ENCODE measurements at places on chromosomes 3 and 15.

- DNase-seq, result no peak
Measured at GRCh38 chr3:36653095-36653494, 111.3 kb downstream of the DCLK3 start.

DNA sequence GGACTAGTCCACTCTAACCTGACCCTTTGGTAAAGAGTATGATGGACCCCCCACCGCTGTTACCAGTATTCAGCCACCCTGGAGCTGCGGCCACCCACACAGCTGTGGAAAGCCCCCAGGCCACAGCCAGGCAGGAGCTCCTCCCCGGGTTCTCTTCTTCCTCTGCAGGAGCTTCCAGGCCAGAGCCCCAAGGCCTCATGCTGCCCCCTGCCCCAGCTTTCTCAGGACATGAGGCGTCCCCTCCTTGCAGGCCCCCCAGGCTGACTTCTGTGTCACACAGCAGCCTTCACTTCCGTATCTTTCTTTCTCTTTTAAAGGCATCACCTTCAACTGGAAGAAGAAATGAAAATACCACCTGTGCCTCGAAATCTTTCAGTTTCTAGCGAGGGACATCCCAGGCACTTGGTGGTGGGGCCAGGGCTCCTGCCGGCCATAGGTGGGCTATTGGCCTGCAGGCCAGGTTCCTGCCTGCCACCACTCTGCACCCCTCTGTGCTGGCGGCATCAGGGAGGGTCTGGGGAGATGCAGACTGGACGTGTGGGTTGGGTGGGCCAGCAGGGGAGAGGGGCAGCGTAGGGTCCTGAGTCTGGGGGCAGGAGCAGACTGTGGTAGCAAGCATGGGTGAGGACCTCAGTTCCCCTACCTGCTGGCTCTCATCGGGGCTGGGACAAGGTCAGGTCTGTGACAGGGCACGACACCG, 19.9 kb downstream of the KLF13 start:
- DNase-seq, result peak; percentile 47

- DNase-seq, result no peak
Measured at GRCh38 chr3:106588739-106589138, 719.9 kb upstream of the CBLB start.

DNA sequence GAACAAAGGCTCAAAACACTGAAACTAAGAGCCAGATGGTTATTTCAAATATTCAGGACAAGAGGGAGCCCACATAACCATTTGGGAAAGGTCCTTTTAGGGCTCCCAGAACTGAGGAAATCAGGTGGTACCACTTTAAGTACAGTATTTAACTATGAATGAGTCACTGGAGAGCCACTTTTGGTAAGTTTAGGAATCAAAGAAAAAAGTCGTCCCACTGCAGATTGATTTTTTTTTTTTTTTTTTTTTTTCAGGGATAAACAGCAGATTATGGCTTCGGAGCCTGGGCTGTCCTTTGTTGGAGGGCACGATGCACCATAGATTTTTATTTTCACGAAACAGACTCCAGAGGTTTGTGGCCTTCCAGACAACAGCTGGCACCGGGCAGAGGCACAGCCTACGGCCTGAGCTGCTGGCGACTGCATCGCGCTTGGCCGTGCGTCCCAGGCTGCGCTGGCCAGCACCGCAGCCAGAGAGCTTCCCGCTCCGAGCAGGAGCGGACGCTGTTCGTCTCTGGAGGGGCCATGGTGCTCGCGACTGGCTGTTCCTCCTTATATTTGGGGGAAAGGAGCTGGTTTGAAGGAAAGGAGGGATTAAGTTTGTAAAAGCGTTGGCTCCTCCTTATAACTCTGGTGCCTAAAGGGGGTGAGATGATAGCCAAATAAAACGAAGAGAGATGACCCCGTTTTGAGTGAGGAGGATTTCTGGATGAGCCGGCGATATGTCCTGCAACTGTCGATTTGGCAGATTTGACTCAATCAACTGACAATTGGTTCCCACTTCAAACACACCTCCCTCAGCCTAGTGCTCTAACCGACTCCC, 152.9 kb upstream of the GOLIM4 start:
- DNase-seq, result no peak

- DNase-seq, result no peak
Measured at GRCh38 chr15:65066001-65066634, 1.7 kb downstream of the RASL12 start.

GRCh38 chr3:55804170-55805095, 317.3 kb upstream of the WNT5A start:
- DNase-seq, result no peak

- no peak for DNase-seq
Measured at GRCh38 chr3:122091602-122092295, 36.6 kb downstream of the CD86 start.

DNA sequence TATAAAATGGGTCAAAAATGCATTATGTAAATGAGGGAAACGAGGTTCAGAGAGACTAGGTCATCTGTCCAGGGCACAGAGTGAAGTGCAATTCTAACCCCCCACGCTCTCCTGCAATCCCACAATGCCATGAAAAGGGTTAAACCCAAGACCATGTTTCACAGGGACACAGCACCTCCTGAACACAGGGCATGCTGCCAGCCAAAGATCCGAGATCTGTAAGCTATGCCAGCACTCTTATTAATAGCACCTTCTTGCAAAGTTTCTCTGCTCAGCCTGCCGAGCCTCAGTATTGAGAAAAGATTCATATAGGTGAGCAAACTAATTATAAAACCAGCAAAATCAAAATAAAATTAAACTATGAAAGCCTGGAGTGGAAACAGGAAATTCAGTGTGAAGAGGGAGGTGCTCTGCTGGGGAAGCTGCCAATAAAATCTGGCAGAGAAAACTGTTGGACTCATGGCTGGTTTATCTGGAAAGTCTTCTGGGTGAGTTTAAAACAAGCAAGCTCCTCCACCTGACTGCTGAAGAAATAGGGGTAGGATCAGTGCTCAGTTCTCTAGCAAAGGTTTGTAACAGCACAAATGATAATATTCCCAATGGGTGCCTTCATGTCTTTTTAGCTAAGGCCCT, 50.3 kb downstream of the LRIG1 start:
- DNase-seq, result no peak

DNA sequence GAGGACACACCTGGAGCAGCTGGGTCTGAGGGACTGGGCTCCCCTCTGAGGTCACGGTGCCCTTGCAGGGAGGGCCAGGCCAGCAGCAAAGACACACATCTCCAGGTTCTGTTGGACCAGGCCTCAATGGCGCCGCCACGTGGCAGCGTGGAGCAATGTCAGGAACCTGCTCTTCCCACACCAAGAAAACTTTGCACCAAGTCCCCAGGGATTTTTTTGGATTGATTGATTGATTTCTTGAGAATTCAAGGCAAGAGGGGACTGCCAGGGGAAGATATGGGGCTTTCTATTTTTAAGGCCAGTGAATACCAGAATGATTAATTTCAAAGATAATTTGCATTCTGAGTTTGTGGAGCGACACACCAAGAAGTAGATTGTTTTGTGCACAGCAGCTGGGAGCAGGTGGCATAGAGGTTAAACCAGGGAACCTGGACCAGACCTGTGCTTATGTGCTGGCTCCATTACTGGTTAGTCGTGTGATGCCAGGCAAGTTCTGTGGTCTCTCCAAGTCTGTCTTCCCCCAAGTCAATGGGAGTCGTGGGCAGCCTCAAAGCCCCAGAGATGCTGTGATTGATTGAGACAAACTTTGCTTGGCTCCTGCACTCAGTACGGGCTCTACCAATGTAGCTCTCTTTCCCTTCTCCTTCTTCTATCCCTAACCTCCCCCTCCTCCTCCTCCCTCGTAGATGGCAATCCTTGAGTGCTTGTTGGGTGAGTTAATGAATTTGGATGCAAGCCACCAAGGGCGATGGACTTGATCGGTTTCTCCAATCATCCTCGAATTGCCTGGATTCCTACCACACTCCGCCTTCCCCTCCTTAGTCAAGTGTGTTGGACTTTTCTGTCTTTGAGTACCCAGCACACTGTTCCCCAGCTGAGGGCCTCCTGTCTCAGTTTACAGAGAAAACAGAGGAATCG, 96.2 kb upstream of the TRPM1 start:
- peak; percentile 45 for DNase-seq

DNA sequence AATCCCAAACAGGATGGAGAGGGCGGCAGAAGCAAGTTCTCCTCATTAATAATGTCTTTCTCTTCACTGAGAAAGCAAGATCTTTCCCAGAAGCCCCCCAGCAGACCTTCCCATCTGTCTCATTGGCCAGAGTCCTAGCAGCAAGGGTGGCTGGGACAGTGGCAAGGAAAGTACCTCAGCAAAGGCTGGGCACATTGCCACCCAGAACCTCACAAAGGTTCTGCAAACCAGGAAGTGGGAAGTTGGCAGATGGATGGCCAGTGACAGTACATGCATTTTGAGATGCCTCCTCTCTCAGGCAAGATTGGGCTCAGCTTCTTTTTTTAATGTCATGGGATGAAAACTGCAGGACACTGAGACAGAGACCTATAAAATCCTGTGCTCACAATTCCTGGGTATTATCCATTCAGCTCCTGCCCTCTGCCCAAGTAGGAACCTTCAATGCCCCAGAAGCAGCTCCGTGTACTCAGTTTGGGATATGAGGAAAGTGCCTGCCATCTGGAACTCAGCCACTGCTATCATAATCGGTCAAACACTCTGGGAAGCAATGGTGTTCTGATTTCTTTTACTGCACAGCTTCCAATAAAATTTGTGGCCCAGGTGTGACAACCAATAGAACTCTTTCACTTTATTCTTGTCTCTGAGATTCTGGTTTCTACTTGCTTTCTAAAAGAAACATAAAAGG, 25.5 kb downstream of the DPH3 start:
- DNase-seq, result no peak
